DMS79 (cell line): ENCODE measurements at places on chromosomes 2 and 18.

DNA sequence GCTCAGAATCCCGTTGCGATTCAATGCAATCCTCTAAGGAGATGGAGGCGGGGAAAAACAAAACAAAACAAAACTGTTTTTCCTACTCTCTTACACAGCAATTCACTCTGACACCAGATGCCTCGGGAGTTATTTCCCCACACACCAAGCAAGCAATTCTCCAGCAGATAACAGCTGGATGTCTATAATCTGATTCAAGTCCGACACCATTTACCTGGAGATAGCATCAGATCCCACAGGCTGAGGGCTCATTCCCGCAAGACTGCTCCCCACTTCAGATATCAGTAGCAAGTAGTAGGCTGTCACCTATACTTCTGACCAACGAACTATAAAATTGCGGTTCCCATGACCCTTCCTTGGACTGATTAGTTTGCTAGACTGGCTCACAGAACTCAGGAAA lies 58.7 kb downstream of the DTNB start:
- no peak for DNase-seq

DNA sequence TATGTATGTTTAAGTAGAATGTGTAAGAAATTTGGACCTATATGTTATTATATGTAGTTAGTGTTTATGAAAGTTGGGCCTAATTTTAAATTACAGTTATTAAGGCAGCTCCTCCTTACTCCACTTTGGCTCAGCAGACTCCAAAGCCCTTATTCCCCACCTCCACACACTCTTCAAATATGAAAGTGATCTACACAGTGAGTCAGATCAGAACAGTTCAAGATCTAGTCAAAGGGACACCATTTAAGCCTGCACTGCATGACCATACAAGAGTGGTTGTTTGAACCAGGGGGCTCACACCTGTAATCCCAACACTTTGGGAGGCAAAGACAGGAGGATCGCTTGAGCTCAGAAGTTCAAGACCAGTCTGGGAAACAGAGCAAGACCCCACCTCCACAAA lies 21.2 kb upstream of the PMAIP1 start:
- DNase-seq = no peak

DNA sequence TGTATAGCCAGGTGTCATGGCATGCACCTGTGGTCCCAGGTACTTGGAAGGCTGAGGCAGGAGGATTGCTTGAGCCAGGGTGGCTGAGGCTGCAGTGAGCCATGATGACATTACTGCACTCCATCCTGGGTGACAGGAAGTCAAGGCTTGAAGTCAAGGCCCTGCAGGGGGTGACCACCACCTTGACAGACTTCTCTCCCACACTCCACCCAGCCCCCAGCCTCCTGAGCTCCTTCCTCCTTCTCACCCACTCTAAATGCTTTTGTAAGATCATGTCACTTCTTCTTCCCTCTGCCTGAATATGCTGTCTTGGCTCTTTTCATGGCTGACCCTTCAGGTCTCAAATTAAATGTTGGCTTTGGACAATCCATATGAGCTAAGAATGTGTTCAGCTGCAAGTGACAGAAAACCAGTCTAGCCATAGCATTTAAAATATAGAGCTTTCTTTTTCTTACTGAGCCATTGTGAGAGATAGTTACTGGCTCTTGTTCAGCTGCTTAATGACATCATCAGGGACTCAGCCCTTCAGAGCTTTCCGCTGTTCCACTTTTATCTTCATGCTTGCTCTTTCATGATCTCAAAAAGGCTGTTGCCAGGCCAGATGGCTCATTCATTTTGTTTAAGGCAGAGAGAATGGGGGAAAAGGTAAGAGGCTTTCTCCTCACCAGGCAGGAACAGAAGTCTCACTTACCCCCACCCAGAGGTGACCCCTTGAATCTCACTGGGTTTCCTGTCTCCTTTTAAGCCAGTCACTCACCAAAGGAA lies 36.7 kb upstream of the TTC39C start:
- DNase-seq = no peak

DNA sequence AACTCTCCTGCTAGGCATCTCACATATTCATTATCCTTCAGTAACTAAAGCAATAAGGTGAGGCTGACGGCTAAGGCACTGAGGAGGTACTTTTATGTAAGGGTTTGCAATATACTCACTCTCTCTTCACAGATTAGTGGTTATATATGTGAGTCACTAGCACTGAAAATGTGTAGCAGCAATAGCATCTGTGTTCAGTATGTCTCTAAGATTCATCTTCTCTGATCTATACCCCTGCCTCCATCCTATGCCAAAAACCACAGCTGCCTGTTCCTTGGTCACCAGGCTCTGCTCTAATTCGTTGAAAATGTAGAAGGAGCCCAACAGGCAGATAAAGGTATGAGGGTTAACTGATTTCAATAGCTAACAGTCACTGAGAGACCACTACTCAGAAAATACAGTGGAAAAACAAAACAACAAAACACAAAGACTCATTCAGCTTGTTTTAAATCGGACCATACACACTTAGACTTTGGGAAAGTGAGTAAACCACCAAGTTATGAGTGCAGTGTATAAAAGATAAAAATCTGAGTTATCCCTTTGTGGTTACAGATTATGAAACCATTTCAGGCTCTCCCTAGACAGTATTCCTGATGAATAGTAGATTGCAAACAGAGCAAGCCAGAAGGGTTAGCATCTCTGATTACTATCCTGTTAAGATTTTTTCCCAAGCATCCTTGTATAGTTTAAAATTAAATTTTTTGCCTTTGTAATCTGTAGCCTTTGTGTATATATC lies 75.3 kb upstream of the CYP26B1 start:
- DNase-seq = no peak
